ENCODE measurements at places on chromosomes 12 and 14. TPM values are rescaled to one million over a fixed set of nuclear protein-coding genes. Genes with fewer than 3 reads are reported as not detected.

- DNase-seq = no peak
Measured at GRCh38 chr14:86203843-86204242, 673.9 kb downstream of the FLRT2 start.

ORAI1 gene
- total RNA-seq = 46.8 TPM

DNA sequence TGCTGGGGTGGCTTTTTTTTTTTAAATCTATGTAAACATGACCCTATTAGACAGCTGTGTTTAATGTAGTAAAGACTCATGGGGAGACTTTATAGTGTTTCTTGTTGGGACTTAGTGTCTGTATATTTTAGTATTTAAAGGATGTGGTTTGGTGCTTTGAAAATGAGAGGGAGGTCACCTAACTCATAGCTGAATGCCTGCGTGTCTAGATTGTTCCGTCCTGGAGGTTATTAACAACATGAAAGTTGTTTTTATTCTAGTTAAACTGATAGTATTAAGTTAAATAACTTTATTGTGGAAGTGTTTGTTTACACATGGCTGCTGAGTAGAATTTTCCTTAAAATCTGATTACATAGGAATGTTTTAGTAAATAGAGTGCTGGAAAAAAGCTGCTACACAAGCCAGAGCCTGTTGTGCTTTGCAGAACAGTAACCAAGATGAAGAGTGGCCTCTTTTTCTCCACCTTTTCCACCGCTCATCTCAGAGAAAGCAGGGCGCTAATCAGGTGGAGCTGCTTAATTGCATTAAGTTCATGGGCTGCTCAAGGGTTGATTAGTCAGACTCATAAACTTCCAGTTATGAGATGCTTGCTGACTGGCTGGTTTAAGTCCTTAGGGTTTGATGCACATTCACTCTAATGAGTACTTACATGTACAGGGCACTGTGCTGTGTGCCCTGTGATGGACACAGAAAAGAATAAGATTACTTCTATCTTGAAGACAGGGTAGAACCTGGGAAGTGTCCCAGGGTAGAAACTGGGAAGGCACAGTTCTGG, 62.7 kb downstream of the FBXO34 start:
- DNase-seq = no peak

MBIP gene
- total RNA-seq = 22.1 TPM

- no peak for DNase-seq
Measured at GRCh38 chr14:77043984-77044485, 15.5 kb upstream of the IRF2BPL start.

DNA sequence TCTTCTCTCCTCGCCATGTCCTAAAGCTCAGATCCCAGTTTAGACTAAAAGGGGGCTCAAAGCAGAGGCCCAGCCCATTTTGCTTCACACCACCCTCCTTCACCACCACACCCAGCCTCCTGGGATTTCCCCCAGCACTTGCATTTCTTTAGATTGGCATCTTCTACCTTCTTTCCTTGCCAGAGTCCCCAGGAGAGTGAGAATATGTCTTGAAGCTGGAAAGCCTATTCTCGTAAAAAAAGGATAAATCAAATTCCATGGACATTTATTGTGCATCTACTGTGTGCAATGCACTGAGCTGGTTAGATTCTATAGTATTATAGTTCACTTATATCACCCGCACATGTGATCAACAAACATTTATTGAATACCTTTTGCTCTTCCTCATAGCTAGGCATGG, 10.2 kb downstream of the FBXW8 start:
- DNase-seq = no peak

DNA sequence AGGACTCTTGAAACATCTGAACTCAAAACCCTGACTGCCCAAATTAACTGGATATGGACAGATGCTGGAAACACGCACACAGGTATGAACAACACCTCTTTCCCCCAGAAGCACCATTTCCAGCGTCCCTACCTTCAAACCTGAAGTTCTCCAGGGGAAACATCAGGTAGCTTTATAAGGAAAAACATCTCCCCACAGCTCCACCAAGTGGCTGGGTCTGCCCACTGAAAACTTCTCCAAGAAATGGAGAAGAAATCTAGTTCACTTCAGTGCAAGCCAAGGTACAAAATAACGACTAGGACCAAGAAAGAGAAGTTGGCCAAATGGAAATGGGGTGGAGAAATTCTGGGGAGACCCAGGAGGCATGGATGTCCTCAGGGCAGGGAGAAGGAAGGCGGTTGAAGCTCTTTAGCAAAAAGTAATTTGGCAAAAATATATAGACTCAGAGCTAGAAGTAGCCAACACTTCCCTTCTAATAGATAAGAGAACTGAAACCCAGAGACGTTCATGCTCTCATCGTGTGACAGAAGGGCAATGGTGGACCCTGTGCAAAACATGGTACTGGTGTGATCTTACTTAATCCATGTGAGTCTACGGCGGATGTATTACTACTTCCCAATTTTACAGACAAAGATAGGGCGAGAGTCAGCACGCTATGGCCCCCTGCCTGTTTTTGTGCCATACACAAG, 10.5 kb upstream of the NUAK1 start:
- DNase-seq = peak; percentile 33

DNA sequence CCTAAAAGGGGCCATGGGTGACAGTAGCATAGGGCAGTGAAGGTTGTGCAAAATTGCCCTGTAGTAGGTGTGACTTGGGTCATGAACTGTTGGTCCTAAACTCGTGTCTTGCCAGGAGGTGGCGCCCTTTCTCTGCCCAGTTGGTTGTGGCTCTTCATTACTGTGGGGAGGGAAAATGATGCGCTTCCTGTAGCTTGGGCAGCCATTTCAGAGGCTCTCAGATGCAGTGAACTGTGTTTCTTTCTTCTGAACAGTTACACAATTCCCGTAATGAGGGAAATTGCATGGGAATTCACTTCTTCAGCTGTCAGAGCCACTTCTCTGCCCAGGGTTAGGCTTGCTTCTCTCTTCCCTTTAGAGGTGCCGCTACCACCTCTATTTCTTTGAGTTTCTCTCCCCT, 148.1 kb upstream of the NRXN3 start:
- peak; percentile 84 for DNase-seq

- DNase-seq = peak; percentile 76
Measured at GRCh38 chr12:56153678-56154065, 1.3 kb downstream of the MYL6B start.

Measured in testis (tissue), 5 donors.